Hepatocyte (in vitro differentiated cells): ENCODE measurements at places on chromosomes 2 and 18. TPM values are rescaled to one million over a fixed set of nuclear protein-coding genes. Genes with fewer than 3 reads are reported as not detected.

GRCh38 chr2:231676243-231676642, 32.1 kb upstream of the PTMA start:
- no peak for DNase-seq

- DNase-seq, result no peak
Measured at GRCh38 chr2:100796499-100797100, 23.3 kb upstream of the NPAS2 start.

DNA sequence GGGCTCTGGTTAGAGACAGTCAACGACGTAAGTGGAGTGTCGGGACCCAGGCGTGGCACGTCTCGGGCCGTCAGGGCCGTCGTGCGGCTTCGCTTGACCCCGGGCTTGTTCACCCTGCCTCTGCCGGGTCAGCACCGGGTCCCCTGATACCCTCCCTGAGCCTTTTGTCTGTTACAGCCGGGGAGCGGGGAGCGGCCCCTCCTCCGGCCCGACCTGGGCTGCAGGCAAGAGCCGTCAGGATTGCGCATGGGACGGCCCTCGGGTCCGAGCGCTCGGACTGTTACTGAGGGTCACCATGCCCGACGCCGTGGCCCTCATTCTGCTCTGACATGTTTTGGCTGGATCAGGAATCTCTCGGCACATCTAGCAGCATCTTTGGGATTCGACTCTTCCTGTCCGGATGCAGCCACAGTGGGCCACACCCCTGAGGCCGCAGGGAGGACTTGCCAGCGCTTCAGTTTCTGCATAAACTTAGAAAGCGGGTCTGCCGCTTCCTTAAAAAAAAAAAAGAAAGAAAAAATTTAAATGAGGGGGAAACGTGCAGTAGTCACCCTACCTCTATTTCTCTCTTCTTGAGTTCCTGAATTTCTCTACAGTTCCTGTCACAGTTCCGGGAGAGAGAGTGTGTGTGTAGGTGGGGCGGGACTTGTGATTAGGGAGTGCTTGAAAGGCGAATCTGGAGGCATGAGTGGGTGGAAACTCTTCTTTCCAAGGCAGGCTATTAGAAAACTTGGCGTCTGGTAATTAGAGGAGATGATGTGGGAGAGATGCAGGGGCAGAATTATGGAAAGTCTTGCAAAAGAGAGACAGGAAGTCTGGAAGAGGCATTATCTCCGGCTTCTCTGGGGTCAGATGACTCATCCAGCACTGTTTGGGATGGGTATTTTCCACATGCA, 909 bp downstream of the TMEM87B start:
- DNase-seq, result peak; percentile 84

GRCh38 chr2:100518801-100519200, 44.0 kb upstream of the PDCL3 start:
- DNase-seq, result no peak

Gene FKBP7
- 44.9 and 45.4 TPM in 2 replicates for total RNA-seq

Gene KCNG2
- not detected in 2 replicates for total RNA-seq

Gene TEKT4
- total RNA-seq, result not detected in 2 replicates
